ENCODE measurements at places on chromosomes 6 and 20. TPM values are rescaled to one million over a fixed set of nuclear protein-coding genes. Genes with fewer than 3 reads are reported as not detected.

- no peak for DNase-seq
Measured at GRCh38 chr6:72324591-72324990, 297.3 kb upstream of the KCNQ5 start.

GRCh38 chr6:109768485-109768884 is 77.4 kb downstream of the FIG4 start:
- no peak for DNase-seq

DNA sequence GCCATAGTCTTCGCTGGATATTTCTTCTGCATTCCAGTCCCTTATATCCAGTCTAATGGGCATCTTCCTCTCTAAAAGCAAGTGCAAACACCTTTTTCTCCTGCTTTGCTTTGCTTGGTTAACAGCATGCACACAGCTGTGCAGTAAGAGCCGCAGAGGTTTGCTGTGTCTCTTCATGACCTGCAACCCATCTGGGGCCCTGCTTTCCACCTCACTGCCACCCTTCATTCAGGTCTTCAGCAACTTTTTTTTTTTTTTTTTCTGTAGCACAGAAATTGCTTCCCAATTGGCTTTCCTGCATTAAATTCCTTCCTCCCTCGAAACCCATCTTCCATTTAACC is 14.4 kb downstream of the NEDD9 start:
- DNase-seq = no peak

DNA sequence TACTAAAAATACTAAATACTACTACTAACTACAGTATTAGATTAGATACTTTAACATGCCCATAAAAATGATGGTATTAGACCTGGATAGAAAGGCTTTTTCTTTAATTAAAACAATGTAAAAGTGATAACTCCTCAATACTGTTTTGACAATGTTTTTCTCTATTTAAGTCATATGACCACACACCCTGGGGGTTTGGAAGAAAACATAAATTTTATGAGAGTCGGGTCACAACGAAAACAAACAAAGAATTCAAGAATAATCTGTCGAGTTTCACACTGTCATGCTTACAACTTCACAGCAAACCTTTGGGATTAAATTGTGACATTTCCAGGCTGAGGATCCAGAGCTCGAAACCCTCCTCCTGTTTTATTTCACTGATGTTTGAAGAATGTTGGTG is 107.4 kb upstream of the SOX4 start:
- no peak for DNase-seq

Gene CDSN
- not detected for total RNA-seq

Gene LAMA2
- 138 TPM for total RNA-seq
